ENCODE measurements at places on chromosomes 13 and 19.

DNA sequence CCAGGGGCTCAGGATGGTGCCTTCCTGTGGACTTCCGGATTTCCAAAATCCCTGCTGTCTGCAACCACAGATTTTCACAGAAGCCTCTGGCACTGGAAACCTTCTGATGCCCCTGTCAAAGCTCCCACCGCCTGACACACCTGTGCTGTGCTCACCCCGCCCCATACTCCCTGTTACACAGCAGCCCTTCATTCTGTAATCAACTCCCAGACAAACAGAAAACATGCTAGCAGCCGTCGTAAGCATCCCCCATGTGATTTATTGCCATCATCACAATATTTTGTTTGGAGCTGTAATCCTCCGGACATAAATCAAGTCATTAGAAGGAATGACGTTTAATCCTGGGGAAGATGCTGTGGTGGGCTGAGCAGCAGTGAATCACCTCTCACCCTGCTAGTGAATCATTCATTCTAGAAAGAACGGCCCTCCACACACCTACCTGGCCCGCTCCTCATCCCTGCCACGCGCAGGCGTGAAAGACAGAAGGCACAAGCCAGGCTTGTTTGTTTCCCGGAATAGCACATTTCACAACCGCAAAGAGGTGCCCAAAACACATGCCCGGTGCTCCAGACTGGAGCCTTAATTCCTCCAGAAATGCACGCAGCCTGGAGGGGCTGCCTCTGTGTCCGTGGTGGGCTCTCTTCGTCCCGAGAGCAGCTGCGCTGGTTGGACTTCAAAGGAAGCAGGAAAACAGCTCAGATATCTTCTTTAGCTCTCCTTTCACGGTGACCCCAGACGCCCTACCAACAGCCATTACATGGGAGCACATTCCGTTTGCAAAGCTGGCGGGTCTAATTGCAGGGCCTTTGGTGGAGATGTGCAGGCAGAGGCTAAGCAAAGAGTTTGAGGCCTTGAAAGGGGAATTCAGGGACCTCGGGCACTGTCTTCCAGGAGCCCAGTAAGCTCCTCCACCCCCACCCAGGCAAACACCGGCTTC is 41.3 kb upstream of the KCTD15 start:
- DNase-seq = no peak

DNA sequence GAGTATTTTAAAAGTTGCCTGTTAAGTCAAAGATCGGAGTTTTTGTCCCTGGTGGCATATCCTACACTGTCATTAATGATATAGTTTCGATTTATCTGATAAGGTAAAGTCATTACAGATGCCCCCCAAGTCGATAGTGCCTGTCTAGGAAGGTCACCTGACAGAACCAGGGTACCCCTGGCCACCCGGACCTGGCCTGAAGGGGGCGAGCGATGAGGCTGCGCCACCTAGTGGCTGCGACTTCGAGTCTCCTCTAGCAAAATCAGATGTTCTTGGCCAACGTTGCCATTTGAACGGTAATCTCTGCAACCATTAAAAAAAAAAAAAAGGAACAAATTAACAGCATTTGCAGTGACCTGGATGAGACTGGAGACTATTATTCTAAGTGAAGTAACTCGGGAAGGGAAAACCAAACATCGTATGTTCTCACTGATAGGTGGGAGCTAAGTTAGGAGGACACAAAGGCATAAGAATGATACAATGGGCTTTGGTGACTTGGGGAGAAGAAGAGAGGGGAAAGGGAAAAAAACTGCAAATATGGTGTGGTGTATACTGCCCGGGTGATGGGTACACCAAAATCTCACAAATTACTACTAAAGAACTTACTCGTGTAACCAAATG is 565.1 kb downstream of the LIG4 start:
- DNase-seq = peak; percentile 27

GRCh38 chr13:44842158-44842557 is 147.1 kb downstream of the NUFIP1 start:
- DNase-seq = no peak

DNA sequence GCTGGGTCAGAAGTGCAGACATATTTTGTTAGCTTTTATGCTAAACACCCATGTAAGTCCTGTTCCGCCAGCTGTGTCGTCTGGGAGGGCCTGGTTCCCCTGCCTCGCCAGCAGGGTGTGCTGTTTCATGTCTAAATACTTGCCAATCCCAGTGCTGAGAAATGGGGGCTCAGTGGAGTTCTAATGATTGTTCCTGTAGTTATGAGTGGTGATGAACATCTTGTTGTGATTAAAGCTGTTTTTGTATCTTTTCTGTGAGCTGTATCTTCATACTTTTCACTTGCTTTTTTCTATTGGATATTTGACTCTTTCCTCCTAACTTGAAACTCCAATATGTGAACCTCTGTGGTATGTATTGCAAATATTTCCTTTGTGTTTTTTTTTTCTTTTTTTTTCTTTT is 32.7 kb downstream of the KDM4B start:
- peak; percentile 51 for DNase-seq

DNA sequence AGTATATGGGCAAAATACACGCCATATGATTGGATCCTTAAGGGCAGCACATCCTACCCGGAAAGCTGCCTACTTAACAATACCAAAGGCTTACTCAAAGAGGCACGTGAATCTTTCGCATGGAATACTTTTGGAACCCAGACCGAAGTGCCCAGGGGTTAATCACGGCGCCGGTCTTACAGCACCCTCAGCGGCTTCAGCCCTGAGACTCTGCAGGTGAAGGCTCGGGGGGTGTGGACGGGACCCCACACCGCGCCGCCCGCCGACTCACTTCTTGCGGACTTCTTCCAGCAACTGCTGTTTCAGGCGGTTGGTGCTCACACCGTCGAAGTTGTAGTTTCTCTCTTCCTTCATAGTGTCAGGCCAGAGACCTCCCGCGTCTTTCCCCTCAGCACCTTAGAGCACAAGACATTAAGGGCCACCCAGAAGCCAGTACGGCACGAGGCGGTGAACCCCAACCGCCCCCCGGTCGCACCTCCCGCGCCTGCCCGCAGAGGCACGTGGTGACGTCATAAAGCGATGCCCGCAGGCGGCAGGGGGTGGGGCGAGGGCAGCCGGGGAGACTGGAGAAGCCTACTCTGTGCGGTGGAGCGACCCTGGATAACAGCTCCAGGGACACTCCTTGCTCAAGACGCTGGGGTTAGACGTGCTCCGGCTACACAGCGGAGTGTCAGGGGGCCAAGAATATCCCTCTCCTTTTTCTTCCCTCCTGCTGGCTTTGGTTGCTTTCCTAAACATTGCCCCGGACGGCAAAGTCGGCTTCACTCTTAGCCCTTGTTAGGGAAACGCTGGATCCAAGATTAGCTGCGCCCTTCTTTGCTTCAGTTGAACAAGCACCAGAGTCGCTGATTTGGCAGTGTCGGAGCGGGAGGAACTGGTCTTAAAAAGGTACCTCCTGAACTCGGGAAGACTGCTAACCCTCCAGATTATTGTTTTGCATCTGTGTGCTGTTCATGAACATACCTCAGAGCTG is at the start of gene CCDC169:
CCDC169 (minus strand) TSS at position 449 of the 973 bp plus-strand sequence; CDS start at position 354, 95 bp downstream.
- peak; percentile 32 for DNase-seq

DNA sequence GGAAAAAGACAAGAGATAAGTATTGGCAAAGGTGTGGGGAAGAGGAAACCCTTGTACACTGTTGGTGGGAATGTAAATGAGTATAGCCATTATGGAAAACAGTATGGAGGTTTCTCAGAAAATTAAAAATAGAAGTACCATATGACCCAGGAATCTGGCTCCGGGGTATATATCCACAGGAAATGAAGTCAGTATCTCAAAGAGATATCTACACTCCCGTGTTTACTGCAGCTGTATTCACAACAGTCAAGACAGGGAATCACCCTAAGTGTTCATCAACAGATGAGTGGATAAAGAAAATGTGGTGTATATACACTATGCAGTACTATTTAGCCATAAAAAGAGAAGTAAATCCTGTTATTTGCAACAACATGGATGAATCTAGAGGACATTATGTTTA is 13.5 kb downstream of the KCTD12 start:
- DNase-seq = no peak

DNA sequence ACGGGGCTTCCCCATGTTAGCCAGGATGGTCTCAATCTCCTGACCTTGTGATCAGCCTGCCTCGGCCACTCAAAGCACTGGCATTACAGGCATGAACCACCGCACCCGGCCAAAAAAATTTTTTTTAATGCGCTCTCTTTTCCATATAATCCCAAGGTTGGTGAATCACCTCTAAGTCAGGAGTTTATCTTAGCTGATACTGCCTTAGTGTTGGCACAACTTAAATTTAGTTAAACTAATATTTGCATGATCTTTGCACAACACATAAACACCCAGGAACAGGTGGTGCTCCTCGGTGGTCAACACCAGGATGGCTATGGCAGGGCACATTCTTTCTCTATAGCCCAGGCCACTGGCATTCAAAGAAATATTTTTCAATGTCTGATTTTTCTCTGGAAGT is 24.1 kb upstream of the PSG7 start:
- DNase-seq = no peak

Data from A549 (cell line).